ENCODE measurements at places on chromosomes 3 and 15.

DNA sequence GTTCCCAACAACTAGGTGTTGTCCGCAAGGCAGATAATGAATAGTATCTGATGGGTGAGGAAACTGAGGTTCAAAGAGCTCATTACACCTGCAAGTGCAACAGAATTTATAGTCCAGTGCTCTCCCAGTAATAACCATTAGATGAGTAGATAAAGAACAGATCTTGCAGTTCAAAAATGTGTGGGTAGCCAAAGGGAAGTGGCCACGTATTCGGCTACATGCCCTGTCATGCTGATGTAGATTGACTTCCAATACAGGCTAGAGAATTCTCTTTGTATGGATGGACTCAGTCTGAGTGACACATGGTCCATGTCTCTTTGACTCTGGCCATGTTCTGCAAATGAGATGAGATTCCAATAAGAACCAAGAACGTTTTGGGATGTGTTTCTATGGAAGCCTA, 187.9 kb upstream of the LPP start:
- DNase-seq = no peak

- DNase-seq = no peak
Observed at GRCh38 chr15:63805993-63806980, 27.5 kb downstream of the HERC1 start.

DNA sequence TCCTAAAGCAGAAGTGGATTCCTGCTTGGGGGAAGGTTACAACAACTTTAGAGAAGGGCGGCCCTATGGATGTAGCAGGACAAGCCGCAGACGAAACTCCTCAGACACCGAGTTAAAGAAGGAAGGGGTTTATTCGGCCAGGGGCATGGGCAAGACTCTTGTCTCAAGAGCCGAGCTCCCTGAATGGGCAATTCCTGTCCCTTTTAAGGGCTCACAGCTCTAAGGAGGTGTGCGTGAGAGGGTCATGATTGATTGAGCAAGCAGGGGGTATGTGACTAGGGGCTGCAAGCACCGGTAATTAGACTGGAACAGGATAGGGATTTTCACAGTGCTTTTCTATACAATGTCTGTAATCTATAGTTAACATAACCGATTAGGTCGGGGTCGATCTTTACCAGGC, 879 bp upstream of the PDHB start:
- DNase-seq = no peak

GRCh38 chr3:186128158-186128557, 19.3 kb upstream of the ETV5 start:
- no peak for DNase-seq

DNA sequence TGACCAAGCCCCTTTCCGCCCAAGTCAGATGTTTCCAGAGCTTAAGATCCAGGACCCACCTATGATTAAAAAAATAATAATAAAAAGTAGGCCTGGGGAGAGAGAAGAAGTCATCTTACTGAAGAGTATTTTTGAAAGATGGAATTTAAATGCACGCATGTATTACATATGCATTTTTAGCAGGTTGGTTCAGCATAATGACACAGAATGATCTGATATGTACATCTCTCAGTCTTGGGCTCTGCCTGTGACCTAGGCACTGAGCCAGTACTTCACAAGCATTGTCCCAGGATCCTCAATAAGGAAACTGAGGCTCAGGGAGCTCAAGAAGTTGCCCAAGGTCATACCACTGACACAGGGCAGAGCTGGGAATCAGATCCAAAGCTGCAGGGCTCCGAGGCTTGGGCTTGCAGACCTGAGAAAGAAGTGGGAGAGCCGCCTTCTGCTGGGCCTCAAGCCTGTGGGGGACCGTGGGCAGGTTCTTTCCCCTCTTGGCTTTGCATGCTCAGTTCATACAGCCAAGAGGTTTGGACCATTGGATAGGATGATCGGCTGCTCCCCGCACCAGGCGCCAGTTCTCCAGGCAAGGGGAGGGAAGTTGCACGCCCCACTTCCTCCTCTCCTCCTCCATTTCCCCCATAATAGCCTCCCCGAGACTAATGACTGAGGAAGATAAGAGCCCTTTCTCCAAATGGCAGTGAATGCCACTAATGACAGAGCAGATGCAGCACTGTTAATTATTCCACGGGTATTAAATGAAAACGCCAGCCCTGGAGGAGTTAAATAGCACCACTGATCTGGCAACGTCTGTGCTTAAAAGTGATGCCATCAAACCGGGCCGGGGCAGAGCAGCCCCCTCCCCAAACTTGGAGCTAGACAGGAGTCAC, 6.9 kb downstream of the SLC6A1 start:
- DNase-seq = no peak

DNA sequence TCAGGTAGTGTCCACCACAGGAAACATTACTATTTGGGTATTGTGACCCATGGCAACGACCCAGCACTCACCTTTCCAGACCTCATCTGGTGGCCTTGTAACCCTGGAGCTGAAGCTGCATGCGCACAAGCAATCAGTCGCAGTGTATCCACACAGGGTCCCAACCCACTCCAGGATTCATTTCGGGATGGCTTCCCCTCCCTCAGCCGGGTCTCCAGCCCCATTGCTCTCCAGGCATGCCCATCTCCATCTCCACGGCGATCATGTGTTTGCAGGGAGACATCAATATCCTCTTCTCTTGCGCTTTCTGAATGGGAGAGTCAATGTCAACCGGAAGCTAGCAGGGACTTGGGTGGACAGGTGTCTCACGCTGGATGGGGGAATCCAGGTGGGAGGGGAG, 35.2 kb downstream of the GOLGA6L2 start:
- DNase-seq = no peak

DNA sequence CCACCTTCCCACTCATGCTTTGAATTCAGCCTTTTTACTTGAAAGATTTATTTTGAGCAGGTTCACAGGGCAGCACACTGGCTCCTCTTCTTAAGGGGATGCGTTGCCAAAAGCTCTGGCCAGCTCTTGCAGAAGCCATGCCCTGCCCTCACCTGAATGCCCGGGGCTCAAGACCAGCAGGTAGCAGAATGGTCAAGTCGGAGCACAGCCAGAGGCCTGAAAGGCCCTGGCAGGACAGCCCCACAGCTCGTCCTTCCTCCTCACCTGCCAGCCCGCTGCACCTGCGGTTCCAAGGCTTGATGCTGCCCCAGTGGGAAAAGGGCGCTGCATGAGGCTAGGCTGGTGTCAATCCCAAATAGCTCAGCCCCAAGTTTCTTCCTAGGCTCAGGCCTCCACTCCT, 13.1 kb downstream of the CA12 start:
- DNase-seq = no peak

- peak; percentile 25 for DNase-seq
Observed at GRCh38 chr3:125104639-125105038, 48.8 kb upstream of the HEG1 start.

DNA sequence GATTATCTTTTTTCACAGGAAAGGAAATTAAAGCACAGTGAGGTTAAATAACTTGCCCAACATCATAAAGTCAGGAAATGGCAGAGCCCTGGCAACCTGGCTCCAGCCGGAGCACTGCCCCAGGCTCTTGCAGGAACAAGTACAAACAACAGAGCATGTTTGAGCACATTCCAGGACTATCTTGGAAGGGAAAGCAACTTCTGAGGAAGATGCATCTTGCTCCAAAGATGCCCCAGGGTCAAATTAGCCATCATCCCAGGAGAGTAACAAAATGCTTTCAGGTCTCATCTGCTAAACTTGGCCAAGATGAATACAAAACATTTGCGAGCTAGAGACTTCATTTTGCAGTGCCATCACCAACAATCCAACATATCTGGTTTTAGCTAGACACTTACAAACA, 162.4 kb upstream of the LRRN1 start:
- no peak for DNase-seq

DNA sequence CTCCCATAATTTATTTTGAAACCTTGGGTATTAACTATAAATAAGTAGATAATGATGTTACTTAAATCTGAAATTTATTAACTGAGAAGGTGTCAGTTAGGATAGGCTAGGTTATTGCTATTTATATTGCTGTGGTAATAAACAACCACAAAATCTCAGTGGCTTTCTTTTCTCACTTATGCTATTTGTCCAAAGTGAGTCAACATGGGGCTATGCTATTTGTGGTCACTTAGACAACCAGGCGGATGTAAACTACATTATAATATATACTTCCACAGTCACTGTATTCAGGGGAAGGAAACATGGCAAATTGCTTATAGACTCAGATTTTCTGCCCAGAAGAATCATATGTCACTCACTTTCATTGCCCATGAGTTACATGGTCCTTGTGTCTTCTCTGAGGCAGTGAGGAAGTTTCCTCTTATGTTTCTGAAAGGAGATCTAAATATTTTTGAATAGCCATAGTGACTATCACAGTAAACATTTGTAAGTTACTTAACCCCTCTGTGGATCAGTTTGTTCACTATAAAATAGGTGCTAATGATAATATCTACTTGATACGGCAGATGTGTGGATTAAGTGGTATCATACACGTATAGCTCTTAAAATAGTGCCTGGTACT, 19.8 kb downstream of the HMG20A start:
- DNase-seq = peak; percentile 88

- no peak for DNase-seq
Observed at GRCh38 chr15:79041601-79042168, 48.9 kb downstream of the RASGRF1 start.

- peak; percentile 72 for DNase-seq
Observed at GRCh38 chr3:24387000-24387399, 107.7 kb downstream of the THRB start.

GRCh38 chr3:78794431-78794830, 973.4 kb downstream of the ROBO1 start:
- no peak for DNase-seq

- DNase-seq = peak; percentile 62
Observed at GRCh38 chr15:90902840-90903732, at the start of gene MAN2A2. TSS of gene MAN2A2 (plus strand) at chr15:90903302. CDS start at chr15:90904208, 906 bp downstream.

DNA sequence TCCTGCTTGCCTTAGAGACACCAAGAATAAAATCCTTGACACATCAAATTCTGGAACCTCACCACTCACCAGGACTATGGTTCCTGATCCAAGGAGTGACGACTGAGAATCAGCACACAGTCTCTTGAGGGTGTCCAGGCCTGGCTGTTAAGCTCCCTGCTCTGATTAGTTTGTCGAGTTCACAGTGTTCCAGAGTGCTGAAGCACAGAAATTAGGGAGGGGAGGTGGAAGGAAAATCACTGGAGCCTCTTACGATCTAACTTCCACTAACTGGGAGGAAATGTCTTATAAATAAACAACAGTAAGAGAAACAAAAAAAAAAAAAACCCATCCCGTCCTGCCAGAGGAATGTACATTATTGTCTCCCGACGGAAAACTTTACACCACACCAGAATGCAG, 330.2 kb downstream of the TIGIT start:
- DNase-seq = peak; percentile 67

GRCh38 chr15:66880380-66881155, 178.5 kb downstream of the SMAD6 start:
- DNase-seq = no peak

GRCh38 chr15:23877502-23878412, 190.7 kb upstream of the NDN start:
- peak; percentile 1 for DNase-seq

- DNase-seq = peak; percentile 10
Observed at GRCh38 chr15:90710436-90711027, 6.6 kb upstream of the BLM start.

GRCh38 chr3:142447301-142447851, 461 bp downstream of the XRN1 start:
- peak; percentile 63 for DNase-seq

DNA sequence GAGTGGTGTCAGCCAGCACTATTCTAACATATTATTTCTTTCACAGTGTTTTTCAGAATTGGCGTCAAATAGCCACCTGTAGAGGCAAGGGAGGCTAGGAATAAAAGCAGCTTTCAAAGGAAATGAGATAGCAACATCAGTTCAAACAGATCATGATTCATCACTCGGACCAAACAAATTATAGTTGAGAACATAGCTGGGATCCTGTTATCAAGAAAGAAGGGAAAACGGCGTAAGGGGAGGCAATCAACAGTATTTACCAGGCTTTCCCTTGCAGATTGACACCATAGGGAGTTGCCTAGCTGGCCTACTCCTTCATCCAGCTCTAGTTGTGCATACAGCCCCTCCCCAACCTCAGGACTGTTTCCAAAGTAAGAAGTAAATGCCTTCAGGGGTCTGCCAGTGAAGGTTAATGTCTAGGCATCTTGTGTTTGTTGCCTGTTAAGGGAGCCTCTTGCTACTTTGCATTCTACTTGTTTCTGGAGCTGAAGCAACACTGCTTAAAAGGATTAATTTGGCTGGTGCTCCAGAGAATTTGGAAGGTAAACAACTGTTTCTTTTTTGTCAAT, 286.5 kb downstream of the NSUN3 start:
- no peak for DNase-seq

DNA sequence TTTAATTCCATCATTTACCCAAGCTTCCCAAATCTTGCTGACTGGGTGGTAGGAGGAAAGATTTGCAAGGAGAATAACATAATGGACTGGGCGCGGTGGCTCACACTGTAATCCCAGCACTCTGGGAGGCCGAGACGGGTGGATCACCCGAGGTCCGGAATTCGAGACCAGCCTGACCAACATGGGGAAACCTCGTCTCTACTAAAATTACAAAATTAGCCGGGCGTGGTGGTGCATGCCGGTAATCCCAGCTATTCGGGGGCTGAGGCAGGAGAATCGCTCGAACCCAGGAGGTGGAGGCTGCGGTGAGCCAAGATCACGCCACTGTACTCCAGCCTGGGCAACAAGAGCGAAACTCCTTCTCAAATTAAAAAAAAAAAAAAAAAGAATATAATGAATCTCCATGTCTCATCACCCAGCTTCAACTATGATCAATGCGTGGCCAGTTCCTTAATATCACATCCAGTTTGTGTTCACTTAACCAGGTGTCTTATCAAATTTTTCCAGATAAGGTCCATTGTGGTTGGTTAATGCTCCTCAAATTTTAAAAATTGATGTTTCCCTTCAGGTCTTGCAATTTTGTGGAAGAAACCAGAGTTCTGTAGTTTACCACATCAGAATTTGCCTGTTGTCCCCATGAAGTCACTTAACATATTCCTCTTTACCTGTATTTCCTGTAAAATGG, 1.3 kb upstream of the ABCF3 start:
- no peak for DNase-seq

GRCh38 chr3:149373235-149374125, 4.0 kb downstream of the TM4SF1 start:
- peak; percentile 91 for DNase-seq

DNA sequence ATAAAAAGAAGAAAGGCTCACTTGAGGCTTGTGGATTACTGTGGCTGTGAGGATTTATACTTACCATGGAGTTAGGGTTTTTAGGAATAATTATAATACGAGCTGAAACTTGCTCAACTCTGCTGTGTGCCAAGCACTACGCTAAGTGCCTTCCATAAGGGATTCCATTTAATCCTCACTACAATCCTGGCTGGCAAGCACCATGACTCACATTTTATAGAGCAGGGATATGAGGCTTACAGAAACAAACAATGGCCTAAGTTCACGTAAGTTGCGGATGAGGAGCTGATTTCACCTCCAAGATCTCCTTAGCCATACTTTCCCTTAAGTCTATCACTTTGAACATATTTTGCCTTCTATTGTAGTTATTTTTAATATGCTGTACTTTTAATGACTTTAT, 43.9 kb upstream of the ARL8B start:
- DNase-seq = peak; percentile 20

- peak; percentile 72 for DNase-seq
Observed at GRCh38 chr3:172135820-172136219, 96.4 kb downstream of the FNDC3B start.

GRCh38 chr3:53845881-53846133, 412 bp downstream of the CHDH start:
- DNase-seq = no peak
